ENCODE measurements at places on chromosomes 1 and 21. TPM values are rescaled to one million over a fixed set of nuclear protein-coding genes. Genes with fewer than 3 reads are reported as not detected.

DNA sequence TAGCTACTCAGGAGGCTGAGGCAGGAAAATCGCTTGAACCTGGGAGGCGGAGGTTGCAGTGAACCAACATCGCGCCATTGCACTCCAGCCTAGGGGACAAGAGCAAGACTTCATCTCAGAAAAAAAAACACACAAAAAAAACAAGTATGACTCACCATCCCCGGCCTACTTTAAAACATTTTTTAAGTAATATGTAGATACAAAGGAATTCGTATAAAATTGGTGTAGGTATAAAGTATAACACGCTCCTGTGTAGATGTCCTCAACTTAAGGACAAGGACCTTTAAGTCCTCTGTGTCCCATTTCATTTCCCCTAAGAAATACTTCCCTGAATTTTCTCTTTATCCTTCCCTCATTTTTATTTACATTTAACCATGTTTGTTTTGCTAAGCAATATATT, 73.4 kb upstream of the PKN2 start:
- no peak for DNase-seq

The MYCBP gene
- 13.1 TPM for total RNA-seq

DNA sequence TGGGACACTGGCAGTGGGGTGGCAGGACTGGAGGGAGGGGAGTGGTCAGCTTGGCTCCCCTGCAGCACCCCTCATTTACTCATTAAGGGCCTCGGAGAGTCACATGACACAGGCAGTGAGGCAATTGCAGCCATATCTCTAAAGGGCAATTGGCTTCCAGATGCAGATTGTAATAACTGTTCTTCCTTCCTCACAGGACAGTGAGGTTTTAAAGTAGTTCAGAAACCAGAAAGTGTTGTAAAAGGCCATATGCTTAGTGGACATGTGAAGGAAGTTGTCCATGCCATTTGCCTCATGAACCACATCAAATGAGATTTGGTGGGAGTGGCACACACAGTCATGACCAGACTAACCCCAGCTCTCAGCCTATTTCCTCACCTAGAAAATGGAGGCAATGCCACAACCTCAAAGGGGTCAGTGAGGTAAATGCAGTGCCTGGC, 11.1 kb downstream of the MTX1 start:
- no peak for DNase-seq

DNA sequence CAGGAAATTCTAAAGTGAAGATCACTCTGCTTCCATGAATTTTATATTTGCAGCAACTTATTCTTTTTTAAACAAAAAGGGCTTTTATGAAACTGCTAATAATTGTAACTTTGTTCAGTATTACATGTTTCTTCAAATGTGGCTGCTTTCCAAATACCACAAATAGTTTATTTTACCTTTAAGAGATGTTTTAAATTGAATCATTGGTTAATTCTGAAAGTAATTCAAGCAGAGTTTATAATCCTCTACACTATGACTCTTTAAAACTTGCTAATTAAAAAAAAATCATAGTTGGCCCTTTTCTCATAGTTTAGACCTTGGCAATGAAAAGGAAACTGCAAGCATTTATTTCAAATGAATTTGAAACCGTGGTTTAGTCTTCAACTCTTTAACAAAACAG, 59.6 kb downstream of the SDCCAG8 start:
- DNase-seq: no peak

The RBP7 gene
- total RNA-seq: not detected

GRCh38 chr1:24936684-24937083, 6.6 kb upstream of the RUNX3 start:
- DNase-seq: no peak

DNA sequence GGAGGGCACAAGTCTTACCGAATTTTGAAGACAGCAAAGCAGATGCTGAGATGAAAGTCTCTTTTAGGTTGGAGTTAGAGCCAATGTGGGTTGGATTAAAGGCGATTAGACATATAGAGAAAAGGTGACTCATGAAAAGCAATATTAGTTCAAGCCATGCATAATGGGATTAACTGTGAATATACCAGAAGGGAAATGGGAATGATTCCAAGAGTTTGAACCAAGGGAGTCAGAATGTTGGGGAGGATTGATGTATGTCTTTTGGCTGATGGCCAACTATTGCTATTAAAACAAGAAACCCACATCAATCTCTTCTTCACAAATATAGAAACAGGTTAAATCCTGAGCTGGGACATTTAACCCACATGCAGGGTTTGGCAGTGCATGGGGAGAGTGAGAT, 1.2 kb downstream of the HMGCS2 start:
- DNase-seq: no peak

- no peak for DNase-seq
Observed at GRCh38 chr1:16972189-16972895, 8.1 kb downstream of the MFAP2 start.

The INSRR gene
- total RNA-seq: not detected

The VCAM1 gene
- 1.7 TPM for total RNA-seq

DNA sequence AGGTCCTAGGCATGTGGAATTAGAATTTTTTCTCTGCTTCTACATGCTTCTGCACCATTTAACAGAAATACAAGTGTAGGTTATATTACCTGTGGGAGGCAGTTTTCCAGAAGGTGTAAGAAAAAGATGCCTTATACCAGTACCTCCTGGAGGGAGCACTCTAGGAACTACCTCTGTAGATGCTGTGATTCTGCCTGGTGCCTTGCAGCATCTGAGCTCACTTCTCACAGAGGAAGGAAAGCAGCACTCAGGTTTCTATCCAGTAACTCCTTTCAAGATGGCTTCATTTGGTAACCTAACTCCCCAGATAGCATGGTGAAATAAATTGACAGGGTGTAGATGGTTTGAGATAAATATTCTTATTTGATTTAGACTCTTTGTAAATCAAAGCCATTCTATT, 50.3 kb downstream of the GIPC2 start:
- DNase-seq: no peak

The KLHDC9 gene
- total RNA-seq: 1.4 TPM

GRCh38 chr1:175195281-175195680, 2.7 kb upstream of the KIAA0040 start:
- no peak for DNase-seq
